ENCODE measurements at places on chromosomes 5 and 9.

- peak; percentile 89 for DNase-seq
Measured at GRCh38 chr5:141524604-141525597, 36.0 kb downstream of the PCDHGC5 start.

- no peak for DNase-seq
Measured at GRCh38 chr9:133401588-133401987, 16.2 kb downstream of the REXO4 start.

DNA sequence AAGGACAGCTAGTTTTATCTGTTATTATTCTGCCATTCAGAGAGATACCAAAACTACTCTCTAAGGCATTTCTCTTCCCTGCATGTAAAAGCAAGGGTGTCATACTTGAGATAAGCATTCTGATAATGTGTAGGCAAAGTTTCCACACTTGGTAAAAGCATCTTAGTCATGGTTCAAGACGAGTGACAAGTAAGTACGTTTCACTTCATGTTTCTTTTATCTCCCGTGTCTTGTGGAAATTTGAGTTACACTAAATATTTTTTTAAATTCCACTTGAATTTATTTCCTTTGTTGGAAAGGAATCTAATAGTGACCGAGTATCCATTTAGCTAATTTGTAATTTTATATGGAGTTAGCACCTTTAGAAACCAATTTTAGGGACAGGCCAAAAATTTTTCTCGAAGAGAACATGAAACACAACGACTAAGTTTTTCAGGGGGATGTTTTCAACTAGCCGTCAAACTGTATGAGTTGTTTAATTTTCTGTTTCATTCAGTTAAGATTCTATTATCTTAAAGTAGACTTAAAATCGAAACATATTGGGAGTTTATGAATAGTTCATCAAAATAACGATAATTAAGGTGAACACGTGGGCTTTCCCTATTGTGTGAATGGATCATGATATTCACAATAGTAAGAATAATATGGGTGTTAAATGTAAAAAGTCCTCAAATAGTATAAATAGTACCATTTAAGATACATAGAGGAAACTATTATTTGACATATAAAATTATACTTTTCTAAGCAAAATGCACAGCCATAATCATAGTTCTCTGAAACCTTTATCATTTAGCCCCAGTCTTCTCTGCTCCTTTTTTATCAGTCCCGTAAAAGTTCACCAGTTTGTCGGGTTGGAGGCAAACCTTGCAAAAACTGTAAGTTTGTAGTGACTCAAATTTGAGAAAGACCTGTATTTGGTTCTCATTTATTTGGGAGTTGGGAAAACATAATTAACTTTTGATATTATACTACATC is 1.6 kb downstream of the RFESD start:
- DNase-seq = peak; percentile 37

- DNase-seq = no peak
Measured at GRCh38 chr5:56170557-56170956, 62.6 kb downstream of the ANKRD55 start.

- DNase-seq = no peak
Measured at GRCh38 chr9:131875828-131876485, 136.1 kb upstream of the RAPGEF1 start.

DNA sequence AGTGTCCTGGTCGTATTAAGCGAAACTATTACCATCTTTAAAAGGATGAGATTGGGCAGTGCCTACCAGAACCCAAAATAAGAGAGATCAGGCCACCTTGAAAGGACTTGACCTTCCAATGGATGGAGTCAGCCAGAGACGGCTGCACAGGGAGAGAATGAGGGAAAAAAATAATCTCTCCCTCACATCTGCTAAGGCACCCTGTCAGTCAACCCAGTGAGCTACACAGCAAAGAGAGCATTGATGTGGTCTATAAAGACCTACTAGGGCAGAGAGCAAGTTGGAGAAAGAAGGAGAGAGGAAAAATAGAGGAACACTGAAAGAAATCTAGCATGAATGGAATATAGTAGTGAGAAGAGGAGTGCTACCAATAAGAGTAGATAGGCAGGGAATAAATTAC is 68.0 kb upstream of the FTMT start:
- no peak for DNase-seq

- no peak for DNase-seq
Measured at GRCh38 chr5:178469011-178469974, 120.9 kb downstream of the COL23A1 start.

DNA sequence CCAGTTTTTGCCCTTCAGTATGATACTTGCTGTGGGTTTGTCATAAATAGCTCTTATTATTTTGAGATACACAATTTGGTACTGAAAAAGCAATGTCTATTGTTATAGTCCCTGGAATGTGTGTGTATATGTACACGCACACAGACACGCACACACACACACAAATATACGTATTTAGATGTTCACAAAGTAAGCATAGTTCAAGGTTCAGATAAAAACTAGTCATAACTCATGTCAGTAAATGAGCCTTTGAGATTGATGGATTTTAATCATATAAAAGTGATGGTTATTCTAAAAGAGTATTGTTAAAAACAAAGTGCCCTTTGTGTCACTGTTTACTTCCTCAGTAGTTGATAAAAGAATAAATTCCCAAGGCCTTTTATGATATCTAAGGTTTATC is 147.3 kb downstream of the PARP8 start:
- DNase-seq = no peak

DNA sequence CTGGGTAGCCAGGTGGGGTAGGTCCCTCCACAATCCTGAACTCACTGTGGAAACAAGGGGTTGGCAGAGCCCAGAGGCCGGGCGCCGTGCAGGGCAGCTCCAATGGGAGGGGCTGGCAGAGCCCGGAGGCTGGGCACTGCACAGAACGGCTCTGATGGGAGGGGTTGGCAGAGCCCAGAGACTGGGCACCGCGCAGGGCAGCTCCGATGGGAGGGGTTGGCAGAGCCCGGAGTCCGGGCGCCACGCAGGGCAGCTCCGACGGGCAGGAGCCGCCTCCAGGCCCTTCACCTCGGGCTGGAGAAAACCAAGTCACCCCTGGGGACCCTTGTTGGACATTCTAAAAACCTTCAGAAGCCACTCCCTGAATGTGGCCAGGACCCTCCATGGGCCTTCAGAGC is 9.3 kb downstream of the NACC2 start:
- no peak for DNase-seq

- DNase-seq = no peak
Measured at GRCh38 chr9:135726138-135726853, 24.3 kb downstream of the KCNT1 start.

GRCh38 chr5:136458481-136458880 is 93.1 kb upstream of the TRPC7 start:
- DNase-seq = no peak

- DNase-seq = no peak
Measured at GRCh38 chr5:73822278-73822988, 196.4 kb downstream of the ARHGEF28 start.

- peak; percentile 35 for DNase-seq
Measured at GRCh38 chr9:122463828-122464632, 13.7 kb downstream of the OR1J1 start.

- DNase-seq = no peak
Measured at GRCh38 chr5:174789596-174789995, 65.2 kb downstream of the MSX2 start.

GRCh38 chr5:34919077-34919476 is 3.6 kb downstream of the BRIX1 start:
- no peak for DNase-seq

DNA sequence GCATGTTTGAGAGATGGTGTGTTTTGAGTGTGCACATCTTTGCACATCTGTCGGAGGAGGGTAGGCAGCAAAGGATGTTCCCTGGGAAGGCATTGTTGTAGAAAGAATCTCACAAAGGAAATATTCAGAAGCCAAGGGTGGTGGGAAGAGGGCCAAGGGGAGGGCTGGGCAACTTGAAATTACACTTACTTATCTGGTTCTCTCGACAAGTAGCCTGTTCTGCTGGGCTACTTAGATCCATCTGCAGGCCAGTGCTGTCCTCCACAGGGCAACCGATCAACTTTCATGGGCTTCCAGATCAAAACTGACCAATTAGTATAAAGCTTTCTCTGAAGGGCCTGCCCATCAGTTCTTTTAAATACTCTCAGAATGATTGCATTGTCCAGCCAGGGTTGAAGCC is 495.2 kb downstream of the GADD45G start:
- DNase-seq = no peak

DNA sequence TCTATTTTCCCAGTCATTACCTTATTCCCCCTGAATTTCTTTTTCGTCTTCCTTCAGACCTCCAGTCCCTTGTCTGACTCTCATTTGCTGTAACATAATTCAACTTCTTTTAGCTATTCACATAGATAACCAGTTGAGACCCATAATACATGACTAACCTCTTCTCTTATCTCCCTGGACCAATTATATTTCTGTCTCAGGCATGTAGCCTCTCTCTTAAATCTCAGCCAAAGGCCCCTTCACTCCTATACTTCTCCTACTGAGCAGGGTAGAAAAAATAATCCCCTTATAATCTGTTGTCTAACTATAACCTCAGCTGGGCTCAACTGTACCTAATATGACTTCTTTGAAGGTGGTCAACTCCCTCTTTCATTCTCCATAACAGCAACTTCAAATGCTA is 20.9 kb downstream of the RANBP6 start:
- no peak for DNase-seq

GRCh38 chr9:89036891-89037290 is 45.6 kb downstream of the S1PR3 start:
- peak; percentile 56 for DNase-seq

- DNase-seq = no peak
Measured at GRCh38 chr5:155676967-155677366, 650.0 kb upstream of the SGCD start.

DNA sequence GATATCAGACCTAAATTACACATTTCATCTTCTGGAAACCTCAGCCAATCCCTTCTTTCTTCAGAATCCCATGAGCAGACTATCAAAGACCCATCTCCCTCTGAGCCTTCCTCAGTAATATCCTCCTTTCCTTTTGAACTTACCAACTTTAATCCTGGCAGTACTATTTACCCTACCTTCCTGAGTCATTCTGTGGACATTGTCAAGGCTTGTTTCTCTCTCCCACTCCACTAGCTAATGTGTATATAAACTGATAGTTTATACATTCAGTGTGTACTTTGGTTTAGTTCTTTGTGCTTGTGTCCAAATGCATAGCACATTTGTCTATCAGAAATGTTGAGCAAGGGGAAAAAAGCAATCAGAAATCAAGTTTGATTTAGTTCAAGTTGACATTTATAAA is 568.3 kb downstream of the CSNK1G3 start:
- no peak for DNase-seq

GRCh38 chr5:160187091-160187490 is 42.2 kb upstream of the FABP6 start:
- DNase-seq = no peak

DNA sequence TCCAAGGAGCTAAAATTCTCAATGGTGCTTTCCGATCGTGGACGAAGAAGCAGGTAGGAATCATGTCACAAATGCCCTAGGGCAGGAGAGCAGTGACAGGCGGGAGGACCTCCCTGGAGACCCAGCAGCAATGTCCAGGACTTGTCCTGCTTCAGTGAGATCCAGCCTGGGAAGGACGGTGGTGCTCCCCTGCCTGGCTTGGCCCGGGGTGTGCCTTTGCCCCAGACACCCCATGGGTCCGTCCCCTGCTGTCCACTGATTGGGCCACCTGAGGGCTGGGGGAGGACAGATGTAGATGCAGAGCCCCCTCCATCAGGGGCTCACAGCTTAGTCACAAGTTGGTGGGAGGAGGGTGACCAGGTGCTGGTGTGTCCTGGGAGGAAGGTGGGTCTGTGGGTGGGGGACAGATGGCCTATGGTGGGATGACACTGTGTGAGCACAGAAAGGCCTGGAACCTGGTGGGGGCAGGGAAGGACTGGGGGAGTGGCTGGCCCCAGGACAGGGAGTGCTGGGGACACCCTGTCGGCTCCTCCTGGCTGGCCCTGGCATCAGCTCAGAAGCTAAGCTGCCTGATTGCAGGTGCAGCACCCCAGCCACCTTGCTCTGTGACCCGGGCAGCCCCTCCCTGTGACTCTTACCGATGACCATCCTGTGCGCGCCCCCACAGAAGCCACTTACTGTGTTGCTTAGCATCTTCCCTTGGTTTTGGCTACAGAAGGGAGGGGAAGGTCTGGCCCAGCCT is 82.0 kb downstream of the PHF2 start:
- no peak for DNase-seq

DNA sequence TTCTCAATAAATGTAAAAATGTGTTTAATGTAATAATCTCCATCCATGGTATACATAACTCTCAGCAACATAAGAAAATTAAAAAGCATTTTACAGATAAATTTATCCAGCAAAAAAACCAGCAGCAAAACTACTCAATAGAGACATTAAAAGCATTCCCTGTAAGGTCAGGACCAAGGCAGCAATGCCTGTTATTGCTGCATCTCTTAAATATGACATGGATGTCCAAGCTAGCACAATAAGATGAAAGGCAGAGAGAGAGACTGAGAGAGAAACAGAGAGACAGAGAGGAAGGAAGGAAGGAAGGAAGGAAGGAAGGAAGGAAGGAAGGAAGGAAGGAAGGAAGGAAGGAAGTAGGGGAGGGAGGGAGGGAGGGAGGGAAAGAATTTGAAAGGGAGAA is 289.0 kb upstream of the PAPPA start:
- no peak for DNase-seq

DNA sequence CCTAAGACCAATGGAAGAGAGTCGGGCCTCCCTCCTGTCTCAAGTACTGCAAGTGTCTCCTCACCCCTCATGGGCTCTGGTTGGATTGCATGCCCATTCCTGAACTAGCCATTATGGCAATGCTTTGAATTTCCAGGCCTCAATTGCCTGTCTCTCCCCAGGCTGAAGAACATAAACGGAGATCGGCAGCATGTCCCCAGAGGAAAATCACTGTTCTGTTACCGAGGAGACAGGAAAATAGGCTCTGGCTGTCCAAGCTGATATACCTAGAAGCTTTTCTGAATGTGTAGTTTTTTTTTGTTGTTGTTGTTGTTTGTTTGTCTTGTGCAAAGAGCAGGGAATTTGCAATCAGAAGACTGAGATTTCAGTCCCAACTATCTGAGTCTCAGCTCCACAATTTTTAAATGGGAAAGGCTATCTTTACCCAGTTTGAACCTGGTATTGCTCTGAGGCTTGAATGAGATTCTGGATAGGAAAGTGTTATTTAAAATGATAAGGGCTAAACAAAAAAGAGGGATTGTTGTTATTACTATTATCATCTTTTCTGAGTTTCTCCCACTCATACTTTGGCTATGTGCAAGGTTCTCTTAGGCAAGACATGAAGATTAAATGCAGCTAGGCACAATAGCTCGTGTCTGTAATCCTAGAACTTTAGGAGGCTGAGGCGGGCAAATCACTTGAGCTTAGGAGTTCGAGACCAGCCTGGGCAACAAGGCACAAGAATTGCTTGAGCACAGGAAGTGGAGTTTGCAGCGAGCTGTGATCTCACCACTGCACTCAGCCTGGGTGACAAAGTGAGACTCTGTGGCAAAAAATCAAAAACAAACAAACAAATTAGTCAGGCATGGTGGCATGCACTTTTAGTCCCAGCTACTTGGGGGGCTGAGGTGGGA is 77.2 kb upstream of the KLF9 start:
- no peak for DNase-seq

GRCh38 chr5:111229871-111230810 is 6.0 kb downstream of the CAMK4 start:
- DNase-seq = no peak

GRCh38 chr5:172556971-172557461 is 84.0 kb upstream of the NEURL1B start:
- no peak for DNase-seq

Data from KBM-7 (cell line).